ENCODE measurements at places on chromosomes 6 and 20. TPM values are rescaled to one million over a fixed set of nuclear protein-coding genes. Genes with fewer than 3 reads are reported as not detected.

- H3K36me3 ChIP-seq = peaks cover 22% of the 10 kb centered on the region
- no peak overlapping the region for H3K27ac ChIP-seq
- H3K4me1 ChIP-seq = no peaks in the 10 kb centered on the region
- no peaks in the 10 kb centered on the region for H3K27me3 ChIP-seq
- no peak for DNase-seq
- no peak overlapping the region for H3K4me3 ChIP-seq
Observed at GRCh38 chr6:85551264-85551663, 42.4 kb downstream of the SNX14 start.

GRCh38 chr6:144150710-144151657 lies 667 bp downstream of the STX11 start:
- no peak overlapping the region for H3K27ac ChIP-seq
- peaks cover 6% of the 10 kb centered on the region for H3K36me3 ChIP-seq
- peak overlapping the region; percentile 90 for H3K4me3 ChIP-seq
- peak; percentile 10 for DNase-seq

- peaks cover 31% of the 10 kb centered on the region for H3K4me1 ChIP-seq
- no peak for DNase-seq
- no peak overlapping the region for H3K27ac ChIP-seq
Observed at GRCh38 chr6:49540614-49541013, 9.9 kb upstream of the C6orf141 start.

- H3K4me3 ChIP-seq = no peak overlapping the region
- no peaks in the 10 kb centered on the region for H3K27me3 ChIP-seq
- peak; percentile 46 for DNase-seq
Observed at GRCh38 chr6:116111552-116112528, 11.2 kb downstream of the NT5DC1 start.

Gene LY6G6F
- not detected for total RNA-seq

Gene SMLR1
- total RNA-seq = not detected

- H3K4me1 ChIP-seq = no peaks in the 10 kb centered on the region
- H3K4me3 ChIP-seq = no peak overlapping the region
- no peaks in the 10 kb centered on the region for H3K36me3 ChIP-seq
- no peak overlapping the region for H3K27ac ChIP-seq
Observed at GRCh38 chr6:44787254-44787834, 399.8 kb downstream of the CDC5L start.

DNA sequence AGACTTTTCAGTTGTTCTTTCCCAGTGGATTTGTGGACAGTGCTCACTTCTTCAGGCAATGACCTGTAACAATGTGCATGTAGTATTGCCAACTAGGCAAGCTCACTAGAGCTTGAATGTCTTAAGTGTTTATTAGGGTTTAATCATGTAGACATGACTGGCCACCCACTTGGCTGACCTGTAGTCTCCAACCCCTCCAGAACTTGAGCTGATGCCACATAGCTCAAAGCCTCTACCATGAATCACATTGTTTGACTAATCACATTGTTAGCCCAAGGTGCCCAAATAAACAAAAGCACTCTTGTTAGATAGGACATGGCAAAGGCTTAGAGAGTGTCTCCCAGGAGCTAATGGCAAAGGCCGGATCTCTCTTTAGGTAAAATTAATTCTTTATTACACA lies 272.7 kb downstream of the GRIK2 start:
- H3K4me3 ChIP-seq = no peak overlapping the region
- peaks cover 19% of the 10 kb centered on the region for H3K4me1 ChIP-seq
- no peak overlapping the region for H3K27ac ChIP-seq
- H3K27me3 ChIP-seq = no peaks in the 10 kb centered on the region
- no peaks in the 10 kb centered on the region for H3K36me3 ChIP-seq
- DNase-seq = peak; percentile 29

Gene ZNF165
- total RNA-seq = 6.3 TPM

- peaks cover 17% of the 10 kb centered on the region for H3K36me3 ChIP-seq
- peak; percentile 44 for DNase-seq
- H3K27me3 ChIP-seq = no peaks in the 10 kb centered on the region
- H3K4me1 ChIP-seq = peaks cover 59% of the 10 kb centered on the region
- no peak overlapping the region for H3K4me3 ChIP-seq
Observed at GRCh38 chr20:47568019-47568418, 66.3 kb downstream of the NCOA3 start.

DNA sequence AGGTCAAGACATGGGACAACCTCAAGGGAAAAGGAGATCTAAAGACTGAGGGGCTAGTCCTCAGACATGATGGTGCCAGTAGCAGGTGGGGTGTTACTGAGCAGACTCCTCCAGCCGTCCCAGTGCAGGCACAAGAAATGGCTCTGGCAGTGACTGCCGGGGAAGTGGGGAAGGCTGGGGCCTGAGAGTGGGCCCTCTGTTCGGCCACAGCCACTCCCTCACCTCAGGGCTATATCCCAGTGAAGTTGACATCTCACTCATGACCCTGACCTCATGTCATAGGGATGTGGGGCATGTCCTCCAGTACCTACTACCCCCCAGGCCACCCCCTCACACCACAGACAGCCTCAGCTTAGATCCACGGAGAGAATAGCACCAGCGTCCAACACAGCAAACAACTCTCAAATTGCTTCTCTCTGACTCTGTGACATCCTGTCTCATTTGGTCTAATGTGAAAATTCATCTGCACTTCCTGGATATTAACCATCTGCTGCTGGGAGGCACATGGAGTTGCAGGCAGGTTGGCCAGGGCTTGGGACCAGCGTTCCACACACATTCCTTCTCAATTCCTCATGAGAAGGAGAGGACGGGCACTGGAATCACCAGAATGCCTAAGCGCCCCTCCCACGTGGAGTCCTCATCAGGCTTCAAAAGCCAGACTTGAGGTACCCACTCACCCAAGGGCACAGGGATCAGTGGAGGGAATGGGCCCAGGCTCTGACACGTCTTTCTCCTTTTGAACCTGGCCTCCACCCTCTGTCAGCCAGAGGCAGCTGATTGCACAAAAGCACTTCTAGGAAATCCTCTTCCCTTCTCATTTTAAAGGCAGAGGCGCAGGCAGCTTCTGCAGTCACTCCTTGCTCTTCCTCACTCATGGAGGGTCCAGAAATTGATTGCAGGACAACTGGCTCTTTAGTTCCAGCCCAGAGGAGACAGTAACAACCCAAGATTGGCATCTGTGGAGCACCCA lies 163.6 kb upstream of the CST7 start:
- no peak for DNase-seq
- H3K36me3 ChIP-seq = no peaks in the 10 kb centered on the region
- H3K27me3 ChIP-seq = peaks cover 31% of the 10 kb centered on the region

Gene CD24
- total RNA-seq = 1,415 TPM

GRCh38 chr6:22300273-22300998 lies 3.6 kb upstream of the PRL start:
- DNase-seq = no peak
- H3K27ac ChIP-seq = no peak overlapping the region
- H3K36me3 ChIP-seq = no peaks in the 10 kb centered on the region
- no peaks in the 10 kb centered on the region for H3K4me1 ChIP-seq

Gene BHLHE23
- not detected for total RNA-seq

DNA sequence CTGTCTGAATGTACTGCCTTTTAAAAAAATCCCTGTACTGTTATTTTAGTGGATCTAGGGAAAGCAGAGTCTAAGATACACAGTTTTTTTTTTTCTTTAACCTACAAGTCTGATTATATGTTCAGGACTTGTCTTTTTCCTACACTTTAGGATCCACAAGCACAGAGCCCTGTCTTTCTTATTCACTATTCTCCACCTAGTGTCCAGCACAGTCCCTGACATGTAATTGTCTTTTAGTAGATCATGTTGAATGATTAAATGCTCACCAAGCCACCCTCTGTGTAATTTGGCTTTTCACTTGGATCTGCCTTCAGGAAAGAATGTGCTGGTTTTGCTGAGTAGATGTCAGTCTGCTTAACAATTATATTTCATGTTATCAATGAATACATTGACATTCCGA lies 35.8 kb upstream of the YWHAB start:
- no peak overlapping the region for H3K27ac ChIP-seq
- DNase-seq = no peak
- H3K4me1 ChIP-seq = no peaks in the 10 kb centered on the region
- no peaks in the 10 kb centered on the region for H3K36me3 ChIP-seq
- no peak overlapping the region for H3K4me3 ChIP-seq
- peaks cover 75% of the 10 kb centered on the region for H3K27me3 ChIP-seq

- peaks cover 33% of the 10 kb centered on the region for H3K4me1 ChIP-seq
- DNase-seq = no peak
- H3K4me3 ChIP-seq = no peak overlapping the region
- peaks cover 4% of the 10 kb centered on the region for H3K36me3 ChIP-seq
Observed at GRCh38 chr20:53609491-53610445, 16.1 kb upstream of the ZNF217 start.

- no peak overlapping the region for H3K27ac ChIP-seq
- DNase-seq = no peak
- no peak overlapping the region for H3K4me3 ChIP-seq
Observed at GRCh38 chr6:148385379-148385778, 42.7 kb downstream of the SASH1 start.

DNA sequence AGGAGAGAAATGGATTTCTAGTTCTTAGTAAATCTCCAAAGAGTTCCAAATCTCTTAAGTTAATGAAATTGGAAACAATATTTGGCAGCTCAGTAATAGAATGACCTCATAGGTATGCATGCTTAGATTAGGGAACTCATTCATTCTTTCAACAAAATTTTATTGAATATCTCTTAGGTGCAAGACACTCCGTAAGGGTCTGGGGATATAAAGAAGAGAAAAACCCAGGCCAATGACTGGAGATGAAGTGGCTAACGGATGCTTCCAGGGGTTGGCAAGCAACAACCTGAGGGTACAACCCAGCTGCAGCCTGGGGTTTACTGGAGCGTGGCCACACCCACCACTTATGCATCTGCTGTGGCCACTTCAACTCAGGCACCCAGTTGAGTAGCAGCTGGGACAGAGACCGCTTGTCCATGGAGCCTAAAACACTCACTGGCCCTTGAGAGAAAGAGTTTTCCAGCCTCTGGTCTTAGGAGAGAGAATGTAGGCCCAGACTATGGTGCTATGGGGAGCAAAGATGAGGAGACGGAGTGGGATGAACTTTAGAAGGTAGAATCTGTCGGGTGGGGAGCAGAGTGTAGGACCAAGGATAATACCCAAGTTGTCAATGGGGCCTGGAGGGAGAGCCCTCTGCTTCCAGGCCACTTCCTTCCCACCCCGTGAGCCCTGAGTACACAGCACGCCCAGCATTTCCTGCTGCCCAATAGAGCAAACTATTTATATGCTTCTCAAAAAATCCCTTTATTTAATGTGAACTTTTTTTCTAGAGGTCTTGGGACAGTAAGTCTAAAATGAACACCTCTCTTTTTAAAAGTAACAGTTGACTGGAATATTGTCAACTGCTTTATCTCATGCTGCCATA lies 46.8 kb upstream of the PXDC1 start:
- H3K27ac ChIP-seq = peak overlapping the region; percentile 38
- H3K4me1 ChIP-seq = peaks cover 39% of the 10 kb centered on the region
- no peaks in the 10 kb centered on the region for H3K36me3 ChIP-seq
- H3K4me3 ChIP-seq = no peak overlapping the region
- H3K27me3 ChIP-seq = no peaks in the 10 kb centered on the region

Gene CFAP206
- total RNA-seq = 0.24 TPM

DNA sequence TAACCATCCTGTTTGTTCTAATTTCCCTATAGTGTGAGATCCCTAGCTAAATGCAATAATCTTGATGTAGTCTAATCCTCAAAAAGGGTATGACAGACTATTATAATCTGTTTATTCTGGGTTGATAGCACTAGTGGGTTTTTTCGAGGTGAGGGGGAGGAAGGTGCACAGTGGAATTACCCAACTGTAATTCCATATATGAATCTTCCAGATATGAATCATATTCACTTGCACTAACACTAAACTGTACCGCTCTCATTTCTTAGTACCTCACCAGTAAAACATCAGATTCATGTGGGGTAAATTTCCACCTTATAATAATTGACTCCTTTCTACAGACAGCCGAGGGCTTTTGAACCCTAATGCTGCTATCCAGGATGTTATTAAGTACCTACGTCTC lies 16.5 kb downstream of the NCOA7 start:
- H3K4me1 ChIP-seq = peaks cover 11% of the 10 kb centered on the region
- H3K4me3 ChIP-seq = no peak overlapping the region
- H3K36me3 ChIP-seq = peaks cover 9% of the 10 kb centered on the region
- no peaks in the 10 kb centered on the region for H3K27me3 ChIP-seq

Gene PHACTR2
- 19.5 TPM for total RNA-seq

Gene BPIFB2
- not detected for total RNA-seq

DNA sequence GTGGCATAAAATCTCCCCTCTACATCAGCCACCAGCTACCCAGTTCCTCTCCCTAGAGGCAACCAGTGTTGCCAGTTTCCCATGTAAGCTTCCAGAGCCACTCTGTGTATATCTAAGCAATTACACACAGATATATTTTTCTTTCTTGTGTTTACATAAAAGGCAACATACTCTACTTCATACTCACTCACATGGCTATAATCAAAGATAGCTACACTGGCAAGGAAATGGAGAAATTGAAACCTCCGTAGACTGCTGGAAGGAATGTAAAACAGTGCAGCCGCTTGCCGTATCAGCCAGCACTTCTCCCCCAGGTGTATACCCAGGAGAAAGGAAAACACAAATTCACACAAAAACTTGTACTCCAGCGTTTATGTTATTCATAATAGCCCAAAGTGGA lies 38.5 kb upstream of the NELFCD start:
- DNase-seq = no peak
- H3K4me3 ChIP-seq = no peak overlapping the region
- peaks cover 10% of the 10 kb centered on the region for H3K36me3 ChIP-seq
- peaks cover 15% of the 10 kb centered on the region for H3K4me1 ChIP-seq
- H3K27ac ChIP-seq = no peak overlapping the region
- H3K27me3 ChIP-seq = no peaks in the 10 kb centered on the region

DNA sequence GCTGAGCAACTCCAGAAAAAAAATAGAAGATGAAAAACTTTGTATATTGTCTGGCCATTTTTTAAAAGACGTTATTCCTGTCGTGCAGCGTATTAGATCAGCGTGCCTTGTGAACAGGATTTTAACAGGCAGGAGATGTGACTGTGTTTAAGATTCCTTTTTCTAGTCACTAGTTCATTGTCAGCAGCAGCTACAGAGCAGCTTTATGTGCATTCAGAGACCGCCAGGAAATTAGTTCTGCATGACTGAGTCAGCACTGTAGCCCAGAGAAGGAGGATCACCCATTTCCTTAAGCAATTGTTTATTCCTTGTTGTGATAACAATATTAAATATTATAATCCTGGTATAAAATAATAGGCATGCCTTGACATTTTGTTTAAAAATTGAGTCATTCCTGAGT lies 75.4 kb upstream of the ADGRB3 start:
- no peak for DNase-seq
- H3K27ac ChIP-seq = no peak overlapping the region
- no peaks in the 10 kb centered on the region for H3K36me3 ChIP-seq
- H3K4me1 ChIP-seq = no peaks in the 10 kb centered on the region
- no peak overlapping the region for H3K4me3 ChIP-seq
- H3K27me3 ChIP-seq = no peaks in the 10 kb centered on the region

- peaks cover 28% of the 10 kb centered on the region for H3K4me1 ChIP-seq
- H3K27ac ChIP-seq = no peak overlapping the region
- no peaks in the 10 kb centered on the region for H3K36me3 ChIP-seq
- peak; percentile 83 for DNase-seq
Observed at GRCh38 chr6:111841822-111842221, 31.4 kb downstream of the FYN start.

Gene MAPK13
- 59.3 TPM for total RNA-seq

GRCh38 chr6:137496368-137496767 lies 2.2 kb upstream of the OLIG3 start:
- no peak overlapping the region for H3K27ac ChIP-seq
- DNase-seq = no peak
- no peaks in the 10 kb centered on the region for H3K4me1 ChIP-seq
- H3K36me3 ChIP-seq = no peaks in the 10 kb centered on the region
- H3K4me3 ChIP-seq = no peak overlapping the region
